Stimulated activated CD4-positive, alpha-beta T cell treated with anti-CD3 and anti-CD28 coated beads, Interleukin-2, amount 100 ng/mL, for 4 hours (primary cell): ENCODE measurements at places on chromosomes 4 and X.

- DNase-seq: no peak
Measured at GRCh38 chr4:106034220-106034619, 138.9 kb downstream of the NPNT start.

DNA sequence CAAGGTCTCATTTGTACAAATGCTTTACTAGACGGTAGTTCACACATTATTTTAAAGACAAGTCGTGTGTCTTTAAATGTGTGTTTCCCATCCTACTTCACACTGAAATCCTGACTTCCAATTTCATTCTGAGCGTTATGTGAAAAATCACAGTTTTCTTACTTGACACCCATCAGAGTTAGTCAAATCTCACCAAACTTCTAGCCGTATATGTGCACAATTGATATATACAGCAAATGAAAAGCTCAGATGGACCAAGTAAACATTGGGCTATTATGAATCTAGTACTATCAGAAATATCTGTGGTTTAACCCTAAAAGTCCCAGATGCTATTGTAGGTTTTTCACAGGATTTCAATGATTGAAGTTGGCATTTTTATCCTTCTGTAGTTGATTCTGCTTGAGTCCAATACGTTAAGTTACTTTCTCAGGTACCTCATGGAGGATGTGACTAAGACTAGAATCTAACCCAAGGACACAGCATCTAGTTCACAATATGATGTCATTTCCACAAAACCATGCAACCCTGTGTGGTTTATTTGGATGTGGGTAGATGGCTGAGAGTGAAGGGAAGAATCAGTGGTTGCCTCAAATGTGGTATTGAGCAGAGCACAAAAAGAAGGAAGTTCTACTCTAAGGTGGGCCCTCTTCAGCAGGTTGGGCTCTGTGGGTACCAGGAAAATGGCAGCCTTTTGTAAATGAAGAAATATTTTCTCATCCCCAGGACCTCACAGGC is 22.1 kb upstream of the TRIM60 start:
- DNase-seq: no peak

DNA sequence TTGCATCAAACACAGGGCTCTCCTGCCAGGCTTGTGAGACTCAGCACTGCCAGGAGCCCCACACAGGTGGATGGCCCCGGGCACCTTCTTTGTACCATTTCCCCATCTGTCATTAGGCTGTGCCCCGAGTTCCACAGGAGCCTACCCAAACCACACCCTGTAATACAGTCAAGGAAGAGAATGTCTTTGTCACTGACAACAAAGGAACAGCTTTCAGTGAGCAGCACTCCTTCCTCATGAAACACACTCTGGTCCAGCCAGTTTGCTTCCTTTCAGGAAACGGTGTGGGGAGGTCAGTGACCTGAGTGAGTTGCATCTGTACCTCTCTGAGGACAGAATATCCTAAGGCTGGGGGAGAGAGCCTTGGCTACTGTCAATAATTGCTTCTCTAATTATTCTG is 53.7 kb downstream of the LNX1 start:
- DNase-seq: no peak

DNA sequence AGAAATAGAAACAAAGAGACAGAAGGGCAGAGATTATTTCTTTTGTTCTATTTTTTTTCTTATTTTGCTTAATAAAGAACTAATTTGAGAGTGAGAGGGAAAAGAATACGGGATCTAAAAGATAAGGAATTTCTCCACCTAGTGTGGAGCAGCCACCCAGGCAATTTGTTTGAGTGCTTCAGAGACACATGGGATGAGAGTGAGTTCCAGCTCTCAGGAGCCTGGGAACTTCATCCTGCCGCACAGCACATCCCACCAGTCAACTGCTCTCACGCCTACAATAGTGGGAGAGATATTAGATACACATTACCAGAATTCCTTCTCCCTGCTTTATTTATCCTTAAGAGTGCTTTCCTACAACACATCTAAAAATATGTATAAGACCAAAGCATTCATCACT is 946.4 kb downstream of the PDHA2 start:
- DNase-seq: no peak

DNA sequence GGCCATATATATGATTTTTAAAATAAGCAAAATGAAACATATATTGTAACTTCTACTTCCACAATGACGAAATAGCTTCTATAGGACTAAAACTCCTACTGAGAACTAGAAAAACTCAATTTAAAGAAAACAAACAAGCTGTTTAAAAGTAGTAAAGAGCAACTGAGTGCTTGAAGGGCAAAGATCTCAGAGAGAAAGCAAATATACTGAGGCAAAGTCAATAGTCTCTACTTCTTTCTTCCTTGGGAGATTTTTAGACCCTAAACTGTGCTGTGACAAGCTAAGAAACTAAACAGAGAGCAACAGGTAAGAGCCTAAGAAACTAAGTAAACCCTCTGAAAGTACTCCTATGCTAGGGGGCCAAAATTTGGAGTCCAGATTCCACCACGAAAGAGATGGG is 8.6 kb downstream of the RCHY1 start:
- no peak for DNase-seq

DNA sequence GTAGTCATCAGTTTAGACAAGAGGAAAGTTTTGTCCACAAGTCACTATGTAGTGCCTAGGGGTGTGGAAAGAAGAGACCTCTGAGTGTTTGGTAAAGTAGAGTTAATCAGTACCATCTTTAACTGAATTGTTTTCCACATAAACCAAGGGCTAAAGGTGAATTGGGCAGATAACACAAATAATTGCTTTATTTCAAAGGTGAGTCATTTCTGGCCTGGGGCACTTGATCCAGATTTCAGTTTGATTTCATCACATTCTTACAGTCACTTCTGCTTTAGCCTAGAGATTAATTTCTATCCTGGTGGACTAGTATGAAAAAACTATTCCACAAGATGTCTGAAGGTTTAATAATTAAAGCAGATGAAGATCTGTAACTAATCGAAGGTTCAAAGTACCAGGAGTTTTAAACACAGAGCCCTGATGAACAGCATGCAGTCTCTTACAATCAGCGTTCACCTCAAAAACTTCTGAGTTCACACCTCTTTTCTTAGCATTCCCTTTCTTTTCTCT is 74.5 kb upstream of the BOD1L1 start:
- DNase-seq: no peak

- DNase-seq: no peak
Measured at GRCh38 chrX:126394681-126395080, 157.9 kb downstream of the DCAF12L1 start.

DNA sequence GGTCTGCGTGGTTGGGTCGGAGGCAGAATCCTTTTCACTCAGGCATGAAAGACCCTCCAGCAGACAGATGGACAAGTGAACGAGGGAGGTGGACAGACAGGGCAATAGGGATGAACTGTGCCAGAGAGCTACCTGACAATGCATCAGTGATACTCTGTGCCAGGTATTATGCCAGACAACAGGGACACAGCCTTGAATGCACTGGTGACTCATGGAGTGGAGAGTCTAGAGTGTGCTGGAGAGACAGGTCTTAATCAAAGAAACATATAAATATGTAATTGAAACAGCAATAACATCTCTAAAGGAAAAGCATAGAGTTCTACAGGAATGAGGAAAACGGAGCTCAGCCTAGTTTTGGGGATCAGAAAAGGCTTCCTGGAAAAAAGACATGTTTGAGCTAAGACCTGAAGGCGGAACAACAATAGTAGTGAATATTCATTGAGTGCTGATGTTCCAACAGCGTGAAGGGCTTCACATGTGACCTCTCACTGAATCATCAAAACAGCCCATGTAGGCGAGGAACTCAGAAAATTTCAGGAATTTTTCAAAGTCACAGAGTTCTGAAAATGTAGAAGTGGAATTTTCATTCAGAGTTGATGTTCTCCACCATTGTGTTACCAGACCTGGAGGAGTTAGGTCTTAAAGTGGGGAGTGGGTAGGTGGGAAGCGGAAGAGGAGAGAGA is 20.0 kb upstream of the FGFBP2 start:
- DNase-seq: no peak

DNA sequence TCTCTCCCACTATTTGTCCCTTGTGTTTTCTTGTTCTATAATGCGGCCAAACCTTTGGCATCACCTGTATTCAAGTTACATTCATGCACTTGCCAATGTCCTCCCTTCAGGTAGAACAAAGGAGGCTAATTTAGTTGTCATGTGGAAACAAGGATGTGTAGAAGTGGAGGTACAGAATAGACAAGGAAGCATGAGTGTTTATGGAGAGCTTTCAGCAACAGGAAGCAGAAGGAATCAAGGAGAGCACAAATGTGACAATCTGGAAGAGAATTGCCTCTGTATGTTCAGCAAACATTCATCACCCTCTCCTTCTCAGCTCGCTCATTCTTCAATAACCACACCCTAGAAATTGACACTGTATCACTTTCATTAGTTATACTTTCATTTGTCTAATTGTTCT is 103.4 kb downstream of the SLC7A11 start:
- DNase-seq: no peak

- no peak for DNase-seq
Measured at GRCh38 chrX:12447448-12448064, 309.3 kb downstream of the FRMPD4 start.

- DNase-seq: no peak
Measured at GRCh38 chrX:97065973-97066372, 182.3 kb downstream of the RPA4 start.

- no peak for DNase-seq
Measured at GRCh38 chr4:787561-787981, 38.4 kb downstream of the CPLX1 start.

GRCh38 chr4:145153181-145153903 is 27.0 kb downstream of the OTUD4 start:
- no peak for DNase-seq

DNA sequence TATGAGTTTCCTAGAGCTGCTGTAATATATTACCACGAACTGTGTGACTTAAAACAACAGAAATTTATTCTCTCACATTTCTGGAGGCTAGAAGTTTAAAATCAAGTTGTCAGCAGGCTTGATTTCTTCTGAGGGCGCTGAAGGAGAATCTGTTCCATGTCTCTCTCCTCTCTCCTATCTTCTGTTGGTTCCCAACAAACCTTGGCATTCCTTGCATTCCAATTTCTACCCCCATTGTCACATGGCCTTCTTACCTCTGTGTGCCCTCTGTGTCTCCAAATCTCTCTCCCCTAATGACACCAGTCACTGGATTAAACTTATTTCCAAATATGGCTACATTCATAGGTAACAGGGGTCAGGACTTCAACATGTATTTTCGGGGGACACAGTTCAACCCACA is 672.7 kb downstream of the RPA4 start:
- DNase-seq: no peak

DNA sequence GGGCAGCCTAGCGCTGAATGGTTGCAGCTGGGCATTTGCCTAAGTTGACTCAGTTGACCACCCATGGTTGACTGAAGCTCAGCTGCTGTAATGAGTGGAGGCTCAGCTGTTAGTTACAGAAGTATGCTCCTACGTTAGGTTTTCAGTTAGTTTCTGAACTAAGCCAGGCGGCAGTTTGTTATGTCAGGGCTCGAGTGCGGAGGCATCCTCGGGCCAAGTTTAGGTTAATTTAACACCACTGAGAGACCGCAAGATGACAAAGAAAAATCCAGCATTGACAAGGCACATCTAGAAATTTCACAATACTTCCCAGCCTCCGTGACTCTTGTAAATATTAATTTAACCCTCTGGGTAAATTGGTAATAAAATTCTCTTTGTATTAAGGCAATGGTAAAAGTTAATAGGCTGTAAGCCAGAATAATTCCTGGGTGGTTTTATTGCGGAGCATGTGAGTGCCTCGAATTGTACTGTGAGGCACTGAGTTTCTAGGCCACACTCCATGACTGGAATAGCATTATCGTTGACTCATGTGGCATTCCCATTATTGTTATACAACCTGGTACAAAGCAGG is 33.1 kb upstream of the CDKN2AIP start:
- no peak for DNase-seq

DNA sequence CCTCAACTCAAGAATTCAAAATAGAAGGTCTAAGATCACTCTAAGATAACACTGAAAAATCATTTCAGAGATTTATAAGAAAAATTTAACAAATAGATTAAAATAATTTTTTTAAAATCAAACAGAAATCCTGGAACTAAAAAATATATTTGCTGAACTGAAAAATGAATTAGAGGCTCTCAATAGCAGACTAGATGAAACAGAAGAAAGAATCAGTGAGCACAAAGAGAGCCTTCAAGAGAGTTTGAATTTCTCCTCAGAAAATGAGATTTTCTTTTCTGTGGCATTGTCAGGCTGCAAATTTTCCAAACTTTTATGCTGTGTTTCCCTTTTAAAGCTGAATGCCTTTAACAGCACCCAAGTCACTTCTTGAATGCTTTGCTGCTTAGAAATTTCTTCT is 335.0 kb upstream of the SLC7A11 start:
- no peak for DNase-seq

GRCh38 chrX:40544343-40545266 is 36.2 kb upstream of the ATP6AP2 start:
- DNase-seq: no peak

DNA sequence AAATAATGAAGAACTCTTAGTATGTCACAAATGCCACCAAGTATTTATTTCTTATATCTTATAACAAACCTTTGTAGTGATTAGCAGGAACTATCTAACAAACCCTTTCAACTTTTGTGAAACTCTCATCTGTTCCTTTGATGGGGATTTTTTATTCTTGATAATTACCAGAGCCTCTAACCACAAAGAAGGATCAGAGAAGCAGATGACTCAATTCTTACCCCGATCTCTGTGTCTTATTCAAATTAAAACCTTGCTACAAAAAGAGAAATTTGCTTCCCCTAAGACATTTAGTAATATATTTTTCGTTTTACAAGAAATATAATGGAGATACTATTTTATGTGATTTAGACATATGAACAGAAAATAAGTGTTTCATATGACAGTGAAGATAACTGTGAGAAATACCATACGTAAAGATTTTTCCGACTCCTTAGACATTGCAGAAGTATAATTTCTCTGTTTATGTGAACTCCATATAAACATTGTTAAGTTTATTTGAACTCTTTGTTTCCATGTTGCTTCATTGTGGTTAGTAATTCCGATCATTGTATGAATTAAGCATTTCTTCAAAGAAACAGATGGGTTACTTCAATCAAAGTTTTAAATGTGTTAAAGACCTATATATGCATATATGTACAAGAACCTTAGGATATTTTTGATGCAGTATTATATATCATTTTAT is 205.4 kb downstream of the CFAP299 start:
- no peak for DNase-seq

GRCh38 chrX:101617211-101618191 is at the start of gene ARMCX6:
TSS of gene ARMCX6 (minus strand) at chrX:101618000. CDS start at chrX:101616620, 1,380 bp downstream.
- peak; percentile 66 for DNase-seq

DNA sequence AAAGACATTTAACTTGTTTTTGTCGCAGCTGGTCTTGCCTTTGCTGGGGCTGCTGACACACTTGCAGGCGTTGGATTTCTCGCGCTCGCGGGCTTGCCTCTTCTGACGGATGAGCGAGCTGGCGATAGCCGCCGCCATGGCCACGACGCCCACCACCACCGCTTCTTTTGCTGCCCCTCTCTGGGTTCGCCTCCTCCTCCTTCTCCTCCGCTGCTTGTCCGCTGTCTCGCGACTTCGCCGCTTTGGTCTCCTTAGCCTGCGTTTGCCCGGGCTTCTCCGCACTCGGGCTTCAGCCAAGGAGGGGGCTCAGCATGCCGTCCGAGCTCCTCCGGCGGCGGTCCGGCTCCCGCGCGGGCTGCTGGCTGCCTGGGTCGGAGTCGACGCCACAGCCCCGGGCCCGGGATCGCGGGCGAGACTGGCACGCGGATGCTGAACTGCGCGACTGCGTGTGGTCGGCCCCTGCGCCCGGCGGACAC is 613 bp downstream of the FGF13 start:
- no peak for DNase-seq
